Activated CD4-positive, alpha-beta T cell treated with anti-CD3 and anti-CD28 coated beads for 48 hours (primary cell): ENCODE measurements at places on chromosomes 7 and 10.

DNA sequence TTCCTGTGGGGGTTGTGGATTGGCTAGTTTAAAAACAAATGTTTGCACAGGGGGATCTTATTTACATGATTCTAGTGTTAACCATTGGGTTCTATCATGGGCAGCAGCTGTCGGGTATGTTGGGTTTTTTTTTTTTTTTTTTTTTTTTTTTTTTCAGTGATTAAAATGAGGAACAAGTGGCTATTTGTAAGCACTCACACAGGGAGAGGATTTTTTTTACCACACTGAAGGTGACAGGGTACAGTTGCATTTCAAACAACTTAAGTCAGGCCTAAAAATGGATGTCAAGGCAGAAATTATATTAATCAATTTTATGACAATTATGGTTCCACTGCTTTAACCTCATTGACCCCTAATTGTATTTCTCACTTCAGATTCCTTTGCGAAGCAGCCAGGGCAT lies 92.8 kb downstream of the CD36 start:
- DNase-seq: no peak

GRCh38 chr10:132494866-132495630 lies 42.5 kb upstream of the INPP5A start:
- no peak for DNase-seq

DNA sequence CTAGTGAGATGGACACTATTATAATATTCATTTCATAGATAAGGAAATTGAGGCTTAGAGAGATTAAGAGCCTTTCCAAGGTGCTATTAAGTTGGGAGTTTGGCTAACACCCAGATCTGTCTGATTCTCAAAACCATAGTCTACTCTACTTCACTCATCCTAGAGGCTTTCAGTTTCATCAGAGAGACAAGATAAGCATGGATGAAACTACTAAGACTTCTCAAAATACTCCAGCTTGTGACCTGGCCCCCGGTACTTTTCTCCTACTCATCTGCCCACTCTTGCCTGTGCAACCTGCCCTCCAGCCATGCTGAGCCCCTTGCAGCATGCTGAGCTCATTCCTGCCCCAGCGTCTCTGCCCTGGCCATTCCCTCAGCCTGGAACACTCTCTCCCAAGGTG lies 12.2 kb upstream of the SLC35B4 start:
- no peak for DNase-seq

GRCh38 chr7:151852486-151853396 lies 24.2 kb downstream of the PRKAG2 start:
- no peak for DNase-seq

DNA sequence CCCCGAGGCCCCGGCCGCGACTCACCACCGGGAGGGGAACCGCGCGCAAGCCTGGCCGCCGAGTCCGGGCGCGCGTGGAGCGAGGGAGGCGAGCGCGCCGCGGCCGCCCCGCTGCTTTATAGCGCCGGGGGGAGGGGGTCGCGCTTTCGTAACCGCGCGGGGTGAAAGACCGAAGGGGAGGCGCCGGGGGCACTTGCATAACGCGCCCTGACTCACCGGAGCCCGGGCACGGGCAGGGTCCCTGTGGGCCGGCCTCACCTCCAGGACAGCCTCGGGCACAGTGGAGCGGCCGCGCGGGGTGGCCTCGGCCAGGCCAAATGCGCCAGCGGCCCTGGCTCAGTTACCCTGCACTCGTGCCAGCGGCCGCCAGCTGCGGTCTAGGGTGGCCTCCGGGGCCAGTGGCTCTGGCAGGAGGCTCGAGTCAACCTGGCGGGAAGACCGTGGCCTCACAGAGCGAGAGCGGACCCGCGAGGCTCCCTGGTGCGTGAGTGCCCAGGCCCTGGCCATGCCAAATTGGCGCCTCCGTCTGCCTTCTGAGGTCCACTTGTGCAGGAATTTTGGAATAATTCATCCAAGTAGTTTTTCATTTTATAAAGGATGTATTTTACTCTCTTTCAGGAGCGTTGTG lies at the start of gene RBP4:
Gene RBP4, minus strand, starts transcription at position 90 of the 628 bp plus-strand sequence. CDS start 207 bp downstream, outside the sequence.
- DNase-seq: no peak

DNA sequence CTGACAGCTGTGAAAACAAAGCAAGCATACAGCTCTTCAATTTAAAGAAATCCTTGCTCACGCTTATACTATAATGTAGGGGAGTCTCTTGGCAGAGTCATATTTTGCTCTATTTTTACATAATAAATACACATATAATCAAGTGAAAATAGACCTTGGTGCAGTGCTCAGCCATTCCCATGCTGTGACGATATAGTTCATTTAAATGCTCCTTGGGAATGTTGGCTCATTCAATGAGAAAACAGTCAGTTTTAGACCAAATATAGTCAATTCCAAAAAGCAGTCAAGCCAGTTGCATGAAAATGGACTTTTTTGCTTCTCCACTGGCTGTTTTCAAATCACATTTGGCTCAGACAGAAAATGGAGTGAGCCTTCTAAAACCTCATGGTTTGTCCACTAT lies 587.4 kb downstream of the SUGCT start:
- DNase-seq: no peak

GRCh38 chr10:28880683-28880950 lies 203.3 kb downstream of the BAMBI start:
- no peak for DNase-seq

- DNase-seq: no peak
Measured at GRCh38 chr7:68725843-68726785, 872.2 kb upstream of the AUTS2 start.

DNA sequence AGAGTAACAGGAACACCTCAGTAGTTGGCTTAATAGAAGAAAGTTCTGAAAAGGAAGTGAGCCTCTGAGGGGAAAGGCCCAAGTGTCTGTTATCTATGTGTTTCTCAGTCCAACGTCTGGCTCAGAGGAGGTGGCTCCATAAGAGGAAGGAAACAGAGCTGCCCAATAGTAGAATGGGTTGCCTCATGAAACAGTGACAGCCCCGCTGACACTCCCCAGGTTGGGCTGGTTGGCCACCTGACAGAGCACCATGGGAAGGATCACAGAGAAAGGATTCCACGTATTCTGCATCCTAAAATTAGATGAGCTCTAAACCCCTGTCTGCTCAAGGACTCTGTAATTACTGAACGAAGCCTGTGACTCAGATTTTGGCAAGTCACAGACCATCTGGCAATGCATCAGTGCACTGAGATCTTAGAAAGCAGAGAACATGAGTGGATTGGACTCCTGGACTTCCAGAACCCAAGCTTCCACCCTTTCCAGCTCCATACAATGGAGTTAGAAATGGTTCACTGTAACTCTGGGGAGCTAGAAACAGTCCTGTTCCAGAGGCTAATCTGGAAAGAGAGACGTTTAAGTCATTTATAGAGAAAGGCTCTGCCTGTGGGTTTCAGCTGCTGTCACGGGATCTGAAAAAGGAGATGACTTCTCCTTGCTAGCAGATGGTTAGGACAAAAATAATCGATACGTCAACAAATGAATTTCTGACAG lies 2.9 kb downstream of the PKD2L1 start:
- peak; percentile 46 for DNase-seq

- DNase-seq: no peak
Measured at GRCh38 chr10:73865107-73865458, 9.3 kb downstream of the CAMK2G start.

GRCh38 chr10:124367414-124367813 lies 51.3 kb downstream of the OAT start:
- no peak for DNase-seq

GRCh38 chr10:131137223-131137622 lies 174.3 kb downstream of the TCERG1L start:
- DNase-seq: no peak

DNA sequence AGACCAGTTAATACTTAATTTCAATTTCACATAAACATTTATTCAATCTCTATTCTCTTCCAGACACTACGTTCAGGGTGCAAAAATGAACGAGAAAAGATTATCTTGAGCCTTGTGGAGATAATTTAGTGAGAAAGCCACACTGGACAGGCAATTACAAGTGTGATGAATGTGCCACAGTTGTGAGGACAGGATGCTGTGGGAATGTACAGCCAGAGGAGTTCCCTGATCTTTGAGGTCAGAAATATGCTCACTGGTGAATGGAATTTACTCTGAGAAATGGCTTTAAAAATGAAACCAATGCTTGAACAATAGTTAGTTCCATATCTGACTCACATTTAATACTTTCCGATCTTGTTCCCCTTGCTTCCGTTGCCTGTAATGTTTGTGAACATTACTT lies 864.8 kb downstream of the GATA3 start:
- DNase-seq: no peak

DNA sequence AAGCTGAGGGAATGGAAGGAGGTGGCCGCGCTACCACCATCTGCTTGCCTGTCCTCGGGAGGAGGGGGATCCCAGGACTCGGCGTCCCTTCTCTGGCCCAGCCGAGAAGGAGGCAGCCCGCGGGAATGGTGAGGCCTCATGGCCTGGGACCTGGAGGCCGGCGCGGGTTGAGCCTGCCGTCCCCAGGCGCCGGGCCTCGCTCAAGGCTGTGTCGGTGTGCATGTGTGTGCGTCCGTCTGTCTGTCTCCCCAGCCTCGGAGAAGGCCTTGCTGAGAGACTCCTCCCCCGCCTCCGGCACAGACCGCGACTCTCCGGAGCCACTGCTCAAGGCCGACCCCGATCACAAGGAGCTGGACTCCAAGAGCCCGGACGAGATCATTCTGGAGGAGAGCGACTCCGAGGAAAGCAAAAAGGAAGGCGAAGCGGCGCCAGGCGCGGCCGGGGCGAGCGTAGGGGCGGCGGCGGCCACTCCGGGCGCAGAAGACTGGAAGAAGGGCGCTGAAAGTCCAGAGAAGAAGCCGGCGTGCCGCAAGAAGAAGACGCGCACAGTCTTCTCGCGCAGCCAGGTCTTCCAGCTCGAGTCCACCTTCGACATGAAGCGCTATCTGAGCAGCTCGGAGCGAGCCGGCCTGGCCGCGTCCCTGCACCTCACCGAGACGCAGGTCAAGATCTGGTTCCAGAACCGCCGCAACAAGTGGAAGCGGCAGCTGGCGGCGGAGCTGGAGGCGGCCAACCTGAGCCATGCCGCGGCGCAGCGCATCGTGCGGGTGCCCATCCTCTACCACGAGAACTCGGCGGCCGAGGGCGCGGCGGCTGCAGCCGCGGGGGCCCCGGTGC lies 1.3 kb downstream of the HMX3 start:
- DNase-seq: peak; percentile 55

GRCh38 chr10:126104767-126105166 lies 208.4 kb downstream of the FANK1 start:
- no peak for DNase-seq

GRCh38 chr7:8176370-8177081 lies 85.4 kb downstream of the ICA1 start:
- peak; percentile 64 for DNase-seq

- no peak for DNase-seq
Measured at GRCh38 chr10:31018962-31019361, 12.7 kb downstream of the ZNF438 start.

DNA sequence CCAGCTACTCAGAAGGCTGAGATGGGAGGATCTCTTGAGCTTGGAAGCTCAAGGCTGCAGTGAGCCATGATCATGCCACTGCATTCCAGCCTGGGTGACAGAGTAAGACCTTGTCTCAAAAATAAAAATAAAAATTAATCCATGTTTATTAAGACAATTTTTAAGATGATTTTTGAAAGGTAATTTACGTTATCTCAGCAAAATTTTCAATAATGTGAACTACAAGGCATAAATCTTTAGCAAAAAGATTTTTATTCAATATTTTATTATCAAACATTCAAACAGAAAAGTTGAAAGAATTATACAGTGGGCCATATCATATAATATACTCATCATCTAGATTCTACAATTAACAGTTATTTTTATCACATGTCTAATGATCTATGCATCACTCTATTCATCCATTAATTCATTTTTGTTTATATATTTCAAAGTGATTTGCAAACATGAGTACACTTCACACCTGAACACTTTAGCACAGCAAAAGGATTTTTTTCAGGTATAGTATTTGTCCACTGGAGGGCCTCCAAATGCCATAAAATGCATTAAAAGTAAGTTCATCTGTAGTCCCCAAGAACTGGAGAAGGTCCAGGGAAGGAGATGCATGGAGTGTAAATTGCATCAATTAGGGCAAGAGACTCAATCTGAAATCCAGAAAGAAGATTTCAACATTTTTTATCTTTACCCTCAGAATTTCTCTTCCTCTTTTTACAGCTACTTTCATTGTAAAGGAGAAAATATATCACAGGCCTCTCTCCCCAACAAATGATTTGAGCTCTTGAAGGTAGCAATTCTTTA lies 38.6 kb upstream of the RSBN1L start:
- DNase-seq: no peak

DNA sequence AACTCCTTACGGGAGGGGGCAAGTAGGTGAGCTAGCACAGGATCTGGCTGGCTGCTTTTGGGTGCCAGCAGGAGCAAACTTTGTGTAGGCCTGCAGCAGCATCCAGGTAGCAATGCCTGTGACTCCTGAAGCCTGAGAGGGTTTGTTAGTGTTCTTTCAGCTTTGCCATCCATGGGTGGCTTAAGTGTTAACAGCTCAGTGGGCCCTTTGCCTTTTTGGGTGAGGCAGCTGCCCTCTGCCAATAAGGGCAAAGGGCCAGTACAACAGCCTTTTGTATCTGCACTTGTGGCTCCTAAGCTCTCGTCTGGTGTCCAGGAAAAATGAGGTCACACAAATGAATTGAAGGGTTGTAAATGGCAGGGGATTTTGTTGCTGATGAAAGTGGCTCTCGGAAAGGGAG lies 359.0 kb upstream of the CHRM2 start:
- DNase-seq: no peak

- DNase-seq: no peak
Measured at GRCh38 chr7:5766321-5766761, 15.1 kb downstream of the RNF216 start.

DNA sequence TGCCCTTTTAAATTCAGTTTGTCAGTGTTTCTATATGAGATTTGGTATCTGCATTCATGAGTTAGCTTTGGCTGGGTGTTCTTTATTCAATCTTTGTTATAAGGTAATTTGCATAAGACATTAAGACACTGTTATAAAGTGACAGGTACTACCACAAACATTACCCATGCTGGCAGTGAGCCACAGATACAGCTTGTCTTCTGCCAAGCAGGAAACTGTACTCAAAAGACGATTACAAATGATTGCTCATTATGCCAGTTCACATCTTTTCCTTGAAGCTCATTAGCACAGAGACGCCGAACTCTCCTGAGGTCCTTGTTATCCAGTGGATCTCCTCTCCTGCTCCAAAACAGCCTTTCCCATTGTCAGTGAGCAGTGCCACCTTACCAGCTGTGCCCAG lies 30.4 kb downstream of the AMPH start:
- DNase-seq: no peak

DNA sequence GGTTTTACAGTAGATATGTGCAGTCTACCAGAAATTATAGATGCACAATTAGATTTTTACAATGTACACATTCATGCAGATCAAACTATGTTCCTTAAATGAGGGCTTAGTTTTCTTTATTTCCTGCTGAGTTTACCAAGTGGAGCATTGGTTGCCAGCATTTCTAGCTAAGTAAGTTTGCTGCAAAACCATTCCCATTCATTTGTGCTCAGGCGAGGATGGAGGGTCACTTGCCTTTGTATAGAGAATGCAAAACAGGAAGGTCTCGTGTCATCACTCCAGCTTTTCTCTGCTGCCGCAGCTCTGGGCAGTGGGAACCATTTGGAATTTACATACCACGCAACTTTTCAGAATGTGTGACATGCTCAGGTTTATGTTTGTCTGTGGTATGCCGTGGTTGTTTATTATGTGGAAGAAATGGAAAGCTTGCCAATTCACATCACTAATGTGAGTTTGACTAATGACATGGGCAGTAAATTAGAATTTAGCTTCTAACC lies 198.6 kb downstream of the TRIL start:
- DNase-seq: no peak
